ENCODE measurements at places on chromosomes 16 and 17.

GRCh38 chr16:81807767-81808358 is 28.8 kb downstream of the PLCG2 start:
- no peak for DNase-seq

DNA sequence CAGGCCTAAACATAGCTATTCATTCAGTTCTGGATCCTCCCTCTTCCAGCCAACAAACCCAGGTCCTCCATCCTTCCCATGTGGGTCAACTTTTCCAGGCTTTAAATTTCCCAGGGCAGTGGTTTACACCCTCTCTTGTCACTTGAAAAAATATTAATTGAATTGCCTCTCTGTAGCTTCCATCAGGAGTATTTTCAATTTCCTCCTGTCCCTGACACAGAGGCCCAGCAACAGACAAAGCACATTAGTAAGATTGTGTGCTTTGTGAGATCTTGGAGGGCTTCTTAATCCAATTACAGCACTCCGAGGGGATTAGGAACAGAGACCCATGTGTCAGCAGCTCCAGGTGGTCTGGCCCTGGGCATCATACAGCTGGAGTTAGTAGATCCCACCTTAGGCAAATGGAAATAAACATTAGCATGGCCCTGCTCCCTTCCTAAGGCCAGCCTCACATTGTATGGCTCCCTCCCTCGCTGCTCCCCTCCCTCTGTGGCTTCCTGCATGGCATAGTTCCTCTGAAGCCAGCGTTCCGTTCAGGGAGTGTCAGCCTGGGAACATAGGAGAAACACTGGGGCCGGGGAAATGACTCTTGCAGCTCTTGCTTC is 132.7 kb upstream of the HSBP1 start:
- no peak for DNase-seq

DNA sequence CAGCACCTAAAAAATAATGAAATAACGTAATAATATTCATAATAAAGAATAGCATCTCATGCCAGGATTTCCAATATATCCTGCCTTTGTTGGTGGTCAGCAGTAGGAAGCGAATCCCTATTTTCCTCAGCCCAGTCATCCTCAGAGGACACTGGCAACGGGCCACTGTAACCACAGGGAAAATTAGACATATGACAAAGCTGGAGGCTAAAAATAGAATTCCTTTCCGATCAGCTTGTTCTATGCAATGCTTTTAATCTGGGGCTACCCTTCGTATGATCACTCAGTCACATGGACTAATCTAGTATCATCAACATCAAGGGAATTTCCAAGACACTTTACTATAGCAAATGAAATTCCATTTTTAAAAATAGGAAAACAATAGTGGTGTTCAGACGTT is 246.9 kb upstream of the KCNJ16 start:
- DNase-seq = no peak

DNA sequence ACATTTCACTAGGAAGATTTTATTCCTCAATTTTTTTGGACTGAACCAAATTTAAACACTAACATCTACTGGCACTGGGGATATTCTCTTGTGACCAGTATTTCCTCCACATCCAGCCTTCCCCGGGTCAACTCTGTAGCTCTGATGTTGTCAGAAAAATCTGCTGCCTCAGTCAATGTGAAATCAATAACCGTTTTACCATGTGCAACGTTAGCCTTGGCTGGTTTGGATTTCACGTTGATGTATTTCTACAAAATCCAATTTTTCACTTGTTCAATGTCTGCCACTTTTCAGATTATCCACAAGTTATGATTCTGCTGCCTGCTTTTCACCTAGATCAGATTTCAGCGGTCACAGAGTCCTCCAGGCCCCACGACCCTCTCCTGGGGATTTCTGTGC is 7.1 kb downstream of the SGCA start:
- DNase-seq = no peak

DNA sequence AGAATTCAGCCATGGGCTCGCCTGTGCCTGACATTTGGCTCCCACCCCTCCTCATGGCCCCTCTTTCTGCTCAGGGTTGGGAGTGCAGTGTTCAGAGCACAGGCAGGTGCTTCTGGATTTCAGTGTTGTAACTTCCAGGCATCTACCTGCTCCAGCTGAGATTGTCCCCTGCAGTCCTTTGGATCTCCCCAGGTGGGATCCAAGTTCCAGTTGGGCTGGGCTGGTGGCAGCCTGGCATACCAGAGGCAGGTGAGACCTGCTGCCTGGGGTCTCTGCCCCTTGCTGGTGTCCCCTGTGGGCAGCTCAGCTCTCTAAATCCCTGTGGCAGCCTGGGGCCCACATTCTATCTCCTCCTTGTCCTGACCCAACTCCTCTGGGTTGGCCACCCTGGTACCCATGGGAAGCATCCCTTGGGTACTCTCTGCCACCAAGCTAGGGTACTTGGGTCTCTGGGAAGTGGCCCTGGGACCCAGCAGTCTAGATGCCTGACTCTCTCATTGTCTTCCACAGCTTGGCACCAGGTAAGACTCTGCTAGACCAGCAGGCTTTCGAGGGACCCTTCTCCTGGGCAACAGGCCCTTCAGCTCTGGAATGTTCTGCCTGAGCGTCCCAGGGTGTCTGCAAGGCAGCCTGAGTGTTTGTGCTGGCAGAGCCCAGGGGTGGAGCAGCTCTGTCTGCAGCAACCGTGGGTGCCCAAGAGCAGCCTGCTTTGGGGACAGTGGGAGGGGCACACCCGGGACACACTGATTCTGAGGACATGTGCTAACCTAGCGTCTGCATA is 42.5 kb downstream of the DNAH17 start:
- DNase-seq = no peak
